ENCODE measurements at places on chromosomes 1 and 21. TPM values are rescaled to one million over a fixed set of nuclear protein-coding genes. Genes with fewer than 3 reads are reported as not detected.

The RGS13 gene
- under 0.01 TPM for total RNA-seq

The NTMT2 gene
- total RNA-seq, result not detected

The DNMT3L gene
- not detected for total RNA-seq

The KCNJ9 gene
- under 0.01 TPM for total RNA-seq

The LCE6A gene
- total RNA-seq, result not detected

All from subcutaneous preadipocyte (primary cell).